Right atrium auricular region (tissue), 2 donors: ENCODE measurements at places on chromosomes 5 and 9. TPM values are rescaled to one million over a fixed set of nuclear protein-coding genes. Genes with fewer than 3 reads are reported as not detected.

DNA sequence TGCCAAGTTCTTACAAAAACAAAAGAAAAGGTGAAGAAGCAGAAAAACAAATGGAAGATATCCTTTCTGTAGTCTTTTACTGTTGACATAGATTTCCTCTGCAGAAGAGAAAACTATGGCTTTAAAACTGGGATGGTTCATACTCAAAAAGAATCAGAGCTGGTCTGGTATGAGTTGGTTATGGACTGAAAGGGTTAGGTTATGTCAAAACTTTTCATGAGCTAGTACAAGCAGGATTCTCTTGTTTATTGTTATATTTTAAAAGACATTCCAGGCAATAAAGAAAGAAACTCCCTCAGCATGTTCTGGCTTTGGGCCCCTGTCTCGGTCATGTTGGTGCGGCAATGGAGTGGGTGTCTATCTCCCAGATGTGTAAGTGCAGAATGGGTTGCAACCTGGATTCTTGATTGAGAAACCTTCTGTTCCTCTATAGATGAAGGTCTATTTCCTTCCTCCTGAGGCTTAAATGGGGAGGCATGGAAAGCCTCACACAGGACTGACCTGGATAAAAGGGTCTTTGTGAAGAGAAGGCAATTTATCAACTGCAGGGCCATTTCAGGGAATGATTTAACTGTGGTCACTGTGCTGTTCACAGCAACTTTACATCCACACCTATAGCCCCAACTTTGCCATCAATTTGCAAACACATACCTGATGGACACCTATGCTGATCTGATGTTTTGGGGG, 209.6 kb upstream of the TNC start:
- DNase-seq, result no peak

DNA sequence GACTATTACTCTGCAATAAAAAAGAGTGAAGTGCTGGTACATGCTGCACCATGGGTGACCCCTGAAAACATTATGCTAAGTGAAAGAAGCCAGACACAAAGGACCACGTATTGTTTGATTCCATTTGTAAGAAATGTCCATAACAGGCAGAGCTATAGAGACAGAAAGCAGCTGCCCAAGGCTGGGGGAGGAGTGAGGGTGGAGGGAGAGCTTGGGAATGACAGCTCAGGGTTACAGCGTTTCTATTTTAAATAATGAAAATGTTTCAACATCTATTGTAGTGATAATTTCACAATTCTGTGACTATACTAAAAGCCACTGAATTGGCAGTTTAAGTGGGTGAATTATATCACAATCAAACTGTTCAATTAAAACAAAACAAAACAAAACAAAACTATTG, 81.7 kb downstream of the MYO10 start:
- no peak for DNase-seq

- no peak for DNase-seq
These were observed 167.8 kb upstream of the CCNG1 start for GRCh38 chr5:163269624-163270023.

CMYA5 gene
- total RNA-seq, result 1,199 TPM

EXOSC2 gene
- total RNA-seq, result 7.3 TPM

NUP214 gene
- 29.5 TPM for total RNA-seq

- DNase-seq, result no peak
These were observed 1.6 kb downstream of the CFAP95 start for GRCh38 chr9:69822116-69822750.

DNA sequence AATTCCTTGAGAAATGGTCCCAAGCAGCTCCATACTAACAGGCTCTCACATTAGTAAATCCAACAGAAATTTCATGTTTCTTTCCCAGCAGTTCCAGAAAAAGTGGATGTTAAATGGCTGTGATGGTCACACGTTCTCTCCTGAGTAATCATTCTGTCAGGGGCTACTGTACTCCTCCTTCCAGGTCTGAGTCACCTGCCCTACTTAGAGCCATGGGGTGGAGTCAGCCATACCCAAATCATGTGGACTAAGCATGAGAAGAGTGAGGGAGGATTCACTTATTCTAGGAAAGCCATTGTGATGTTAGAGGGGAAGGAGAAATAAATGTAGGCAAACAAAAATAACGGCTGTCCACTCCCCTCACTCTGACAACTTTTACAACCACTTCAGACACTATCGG, 547.2 kb downstream of the CSNK1G3 start:
- DNase-seq, result no peak

- DNase-seq, result no peak
These were observed 229.8 kb upstream of the IL12B start for GRCh38 chr5:159560088-159560487.

PPIC gene
- 25.9 TPM for total RNA-seq

DNA sequence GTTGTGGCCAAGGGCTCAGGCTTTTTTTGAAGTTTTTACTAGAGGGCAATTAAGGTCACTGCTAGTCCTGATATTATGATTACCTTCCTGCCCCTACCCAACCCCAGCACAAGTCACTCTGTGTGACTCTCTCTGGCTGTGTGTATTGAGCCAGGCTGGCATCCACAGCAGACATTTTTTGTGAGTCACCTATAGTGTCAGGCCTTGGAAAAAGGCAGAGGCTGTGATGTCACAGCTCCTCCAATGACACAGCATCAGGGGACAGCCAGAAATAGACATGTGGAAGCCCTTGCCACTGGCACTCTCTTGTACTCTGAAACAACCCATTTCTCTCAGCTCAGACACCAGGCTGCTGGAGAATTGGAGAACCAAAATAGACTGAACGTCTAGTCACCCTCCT, 145.4 kb downstream of the NMUR2 start:
- no peak for DNase-seq

DNA sequence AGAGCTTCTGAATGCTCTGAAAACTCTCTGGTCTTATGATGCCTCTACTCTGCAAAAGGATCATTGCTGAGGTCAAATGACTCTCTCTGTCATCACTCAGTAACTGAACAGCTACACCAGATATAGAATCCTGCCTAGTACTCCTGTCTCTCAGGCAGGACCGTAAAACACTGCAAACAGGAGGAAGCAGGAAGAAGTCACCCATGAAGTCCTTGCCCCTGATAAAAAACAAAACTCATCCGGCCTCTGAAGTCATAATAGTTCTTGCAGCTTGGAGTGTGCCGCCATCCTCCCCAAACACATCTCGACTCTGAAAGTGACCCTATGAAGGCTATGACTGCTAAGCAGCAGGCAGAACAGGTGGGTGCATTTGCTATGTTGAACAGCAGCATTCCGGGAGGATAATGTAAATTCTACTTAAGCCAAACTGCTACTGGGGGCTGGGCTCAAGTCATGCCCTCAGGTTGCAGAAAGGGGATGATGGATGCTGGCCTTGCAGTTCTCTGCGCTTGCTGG, 81.9 kb upstream of the FAM169A start:
- DNase-seq, result no peak

- no peak for DNase-seq
These were observed 20.6 kb upstream of the PTGES start for GRCh38 chr9:129773262-129774048.

GRCh38 chr5:162067162-162067561, 411 bp upstream of the GABRG2 start:
- no peak for DNase-seq

DNA sequence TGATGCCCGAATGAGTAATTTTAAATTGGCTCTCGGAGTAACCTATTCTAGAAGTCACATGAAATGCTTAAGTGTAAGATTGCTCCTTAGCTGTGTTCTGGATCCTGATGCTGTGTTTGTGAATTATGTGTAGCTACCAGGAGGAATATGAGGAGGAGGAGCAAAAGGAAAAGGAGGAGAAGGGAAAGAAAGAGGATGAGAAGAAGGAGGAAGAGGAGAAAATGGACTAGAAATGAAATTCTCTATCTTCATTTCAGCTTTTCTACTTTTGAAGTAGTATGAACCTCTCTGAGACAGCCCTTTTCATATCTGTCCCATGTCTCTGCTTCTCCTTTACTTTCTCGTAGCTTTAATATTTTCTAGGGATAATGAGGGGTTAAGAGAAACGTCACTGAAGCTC, 119.4 kb upstream of the ACTBL2 start:
- DNase-seq, result no peak

ZFP2 gene
- 2.0 TPM for total RNA-seq

- DNase-seq, result no peak
These were observed 42.1 kb downstream of the GABRA1 start for GRCh38 chr5:161889971-161890370.

ADAMTS2 gene
- total RNA-seq, result 13.7 TPM

- no peak for DNase-seq
These were observed 316.8 kb downstream of the MLLT3 start for GRCh38 chr9:20305452-20305851.

- DNase-seq, result no peak
These were observed 31.0 kb downstream of the RNF130 start for GRCh38 chr5:180040287-180041214.
